ENCODE measurements at places on chromosomes 2 and 18.

DNA sequence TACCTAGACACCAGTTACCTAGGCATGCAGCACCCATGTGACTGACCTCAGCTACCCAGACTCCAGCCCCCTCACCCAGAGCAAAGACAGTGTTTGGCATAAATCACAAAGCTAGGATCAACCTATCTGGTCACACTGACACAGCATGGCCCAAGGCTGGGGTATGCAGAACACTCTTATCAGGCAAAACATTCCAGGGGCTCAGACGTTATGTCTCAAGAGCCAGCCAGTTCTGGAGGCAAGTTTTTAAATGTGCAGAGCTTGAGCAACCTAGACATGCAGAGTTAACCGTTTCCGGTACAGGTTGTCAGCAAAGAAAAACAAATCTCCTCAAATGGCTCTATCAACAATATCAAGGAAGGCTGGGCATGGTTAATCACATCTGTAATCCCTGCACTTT lies 92.8 kb downstream of the AP1S3 start:
- peak; percentile 71 for DNase-seq

- DNase-seq: no peak
These were observed 61.6 kb downstream of the SOWAHC start for GRCh38 chr2:109675666-109676345.

DNA sequence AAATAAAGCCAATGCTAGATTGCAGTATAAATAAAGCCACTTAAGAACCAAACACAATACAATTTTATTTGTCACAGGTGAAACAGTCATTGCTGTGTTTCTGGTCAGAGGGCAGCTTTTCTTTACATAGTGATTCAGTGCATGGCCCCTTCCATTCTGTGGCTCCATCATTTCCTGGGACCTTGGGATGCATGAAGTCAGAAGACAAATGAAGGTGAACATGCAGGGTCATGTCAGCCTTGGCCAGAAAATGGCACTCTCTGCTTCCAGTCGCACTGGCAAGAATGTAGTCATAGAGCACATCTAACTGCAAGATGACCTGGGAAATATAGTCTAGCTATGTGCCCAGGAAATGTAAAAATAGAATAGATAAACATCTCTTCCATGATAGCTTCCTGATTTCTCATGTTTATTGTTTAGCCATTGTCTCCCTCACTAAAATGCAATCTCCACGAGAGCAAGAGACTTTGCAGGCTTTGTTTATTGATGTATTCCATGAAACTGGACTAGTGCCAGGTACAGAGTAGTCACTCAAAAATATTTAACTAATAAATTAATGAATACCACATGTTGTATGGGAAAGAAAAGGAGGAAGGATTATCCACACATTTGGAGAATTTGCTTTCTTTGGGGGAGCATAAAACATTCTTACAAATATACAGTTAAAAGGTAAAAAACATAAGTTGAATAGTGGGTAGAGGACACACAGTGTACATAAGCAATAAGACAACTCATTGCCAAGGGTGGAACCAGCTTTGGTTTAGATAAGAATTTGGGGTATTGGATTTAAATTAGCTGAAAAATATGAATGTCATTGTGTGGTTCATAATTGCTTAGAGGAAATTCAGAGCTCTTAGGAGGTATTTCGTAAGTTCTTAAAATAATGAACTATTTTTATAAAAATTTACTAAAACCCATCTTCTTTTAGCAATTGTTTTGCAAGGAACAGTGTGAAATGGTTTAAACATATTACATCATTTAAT lies 343.8 kb downstream of the PID1 start:
- DNase-seq: no peak

DNA sequence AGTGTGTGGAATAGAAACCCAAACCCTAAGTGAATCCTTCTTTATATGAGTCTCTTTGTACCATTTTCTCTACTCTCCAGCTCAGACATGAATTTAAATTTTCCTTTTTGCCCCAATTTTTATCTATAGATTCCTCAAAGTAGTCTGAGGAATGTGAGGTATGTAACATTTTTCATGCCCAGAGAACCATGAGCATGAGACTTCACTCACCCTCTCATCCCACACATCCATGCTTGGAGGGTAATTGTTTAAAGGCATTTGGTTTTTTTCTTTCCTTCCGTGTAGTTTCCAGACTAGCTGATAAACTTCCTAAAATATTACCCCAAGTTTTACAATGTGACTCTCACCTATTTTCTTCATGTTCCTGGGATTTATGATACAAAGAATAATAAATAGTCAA lies 2056.8 kb upstream of the CELF4 start:
- DNase-seq: no peak

- DNase-seq: no peak
These were observed 724.6 kb upstream of the SALL3 start for GRCh38 chr18:78255013-78255412.

- no peak for DNase-seq
These were observed 71.0 kb downstream of the STPG4 start for GRCh38 chr2:47083886-47084687.

- no peak for DNase-seq
These were observed 173.3 kb downstream of the TRIB2 start for GRCh38 chr2:12890066-12890465.

- no peak for DNase-seq
These were observed 147.4 kb downstream of the CERS6 start for GRCh38 chr2:168603439-168603961.

DNA sequence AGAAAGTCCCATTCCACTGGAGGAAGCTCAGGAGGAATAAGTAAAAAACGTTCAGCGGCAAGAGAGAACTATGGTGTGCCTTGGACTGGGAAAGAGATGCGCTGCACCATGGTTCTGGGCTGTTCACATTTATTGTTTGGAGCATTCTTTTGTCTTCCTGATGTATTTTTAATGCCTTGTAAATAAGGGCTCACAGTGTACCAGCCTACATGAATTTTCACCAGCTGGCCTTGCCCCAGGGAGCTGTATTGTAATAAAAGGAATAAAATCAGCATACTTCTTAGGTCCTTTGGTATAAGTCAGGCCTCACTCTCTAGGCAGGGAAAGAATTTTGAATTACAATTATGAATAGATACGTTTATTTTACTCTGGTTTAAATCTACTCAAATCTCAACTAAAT lies 1249.6 kb downstream of the CNTNAP5 start:
- no peak for DNase-seq

- no peak for DNase-seq
These were observed 98.2 kb downstream of the MRO start for GRCh38 chr18:50721451-50722120.

- DNase-seq: no peak
These were observed 964 bp upstream of the GALNT3 start for GRCh38 chr2:165795011-165795410.

GRCh38 chr2:239949537-239949936 lies 75.6 kb downstream of the NDUFA10 start:
- no peak for DNase-seq

DNA sequence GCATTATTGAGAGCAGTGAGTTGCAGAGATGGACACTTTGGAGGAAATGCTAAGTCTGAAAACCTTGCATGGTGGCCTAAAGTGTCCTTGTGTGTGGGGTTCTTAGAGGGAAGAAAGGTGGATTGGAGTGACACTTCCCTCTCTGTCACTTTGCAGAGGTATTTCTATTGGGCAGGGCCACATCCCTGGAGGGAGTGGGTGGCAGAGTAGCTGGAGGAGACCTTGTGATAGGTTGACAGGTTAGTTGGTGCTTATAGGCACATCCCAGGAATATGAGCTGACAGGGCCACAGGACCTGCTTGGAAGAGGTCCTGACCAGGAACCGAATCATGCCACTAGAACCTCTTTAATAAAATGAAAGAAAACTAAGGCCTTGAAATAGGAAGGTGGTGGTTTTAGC lies 972 bp upstream of the IGFBP5 start:
- DNase-seq: no peak

GRCh38 chr2:129881786-129882396 lies 97.6 kb upstream of the RAB6C start:
- DNase-seq: no peak

DNA sequence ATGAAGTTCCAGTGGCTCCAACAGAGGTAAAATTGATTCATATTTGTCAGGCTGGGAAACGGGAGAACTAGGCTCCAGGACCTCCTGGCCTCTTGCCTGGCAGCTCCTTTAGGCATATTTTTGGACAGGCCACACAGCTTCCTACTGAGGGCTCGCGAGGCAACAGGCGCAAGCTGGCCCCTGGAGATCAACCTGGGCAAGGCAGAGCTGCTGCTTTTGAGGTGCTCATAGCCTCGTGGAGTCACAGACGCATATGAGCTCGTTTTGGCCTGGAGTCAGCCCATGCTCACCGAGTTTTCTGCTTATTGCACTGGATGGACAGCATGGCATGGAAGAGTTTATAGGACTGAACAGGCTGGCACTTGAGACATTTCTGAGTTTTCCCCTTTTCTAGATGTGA lies 97.7 kb downstream of the CAPN13 start:
- no peak for DNase-seq

GRCh38 chr2:170922634-170923494 lies 6.2 kb upstream of the GORASP2 start:
- DNase-seq: peak; percentile 35

GRCh38 chr2:53646788-53647187 lies 120.8 kb upstream of the CHAC2 start:
- DNase-seq: no peak

GRCh38 chr2:30899516-30900054 lies 92.3 kb upstream of the CAPN13 start:
- no peak for DNase-seq

DNA sequence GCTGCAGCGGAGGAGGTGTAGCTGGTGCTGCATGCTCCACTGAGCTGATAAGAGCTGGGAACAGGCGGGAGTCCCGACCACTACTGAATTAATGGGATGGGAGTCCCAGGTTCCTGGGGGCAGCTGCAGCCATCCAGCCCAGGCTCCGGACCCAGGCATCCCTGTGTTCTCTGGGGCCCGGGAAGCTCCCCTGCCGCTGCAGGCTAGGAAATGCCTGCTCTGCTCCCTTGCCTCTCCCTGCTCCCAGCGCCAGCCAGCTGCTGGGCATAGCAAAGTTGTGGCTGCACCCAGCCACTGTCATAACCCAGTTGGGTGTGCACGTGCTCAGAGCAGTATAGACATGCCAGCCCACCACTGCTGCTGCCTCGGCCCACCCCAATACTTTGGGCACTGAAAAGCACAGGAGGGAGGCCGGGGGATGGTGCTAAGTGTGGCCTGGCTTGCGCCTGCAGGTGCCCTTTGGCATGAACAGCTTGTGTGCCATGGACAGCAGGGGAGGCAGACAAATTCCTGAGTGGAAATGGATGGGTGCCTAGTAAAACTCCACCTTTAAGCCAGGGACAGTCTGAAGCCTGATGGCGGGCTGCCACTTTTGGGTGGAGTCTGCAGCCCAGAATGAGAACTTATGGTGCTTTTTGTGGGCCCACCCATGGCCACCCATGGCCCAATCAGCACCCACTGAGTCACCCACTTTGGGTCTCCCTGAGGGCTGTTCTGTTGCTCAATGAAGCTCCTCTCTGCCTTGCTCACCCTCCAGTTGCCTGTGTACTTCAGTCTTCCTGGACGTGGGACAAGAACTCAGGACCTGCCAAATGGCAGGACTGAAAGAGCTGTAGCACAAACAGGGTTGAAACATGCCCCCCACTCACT lies 219.3 kb upstream of the TMEFF2 start:
- no peak for DNase-seq

GRCh38 chr2:197208024-197208423 lies 102.6 kb downstream of the ANKRD44 start:
- no peak for DNase-seq

DNA sequence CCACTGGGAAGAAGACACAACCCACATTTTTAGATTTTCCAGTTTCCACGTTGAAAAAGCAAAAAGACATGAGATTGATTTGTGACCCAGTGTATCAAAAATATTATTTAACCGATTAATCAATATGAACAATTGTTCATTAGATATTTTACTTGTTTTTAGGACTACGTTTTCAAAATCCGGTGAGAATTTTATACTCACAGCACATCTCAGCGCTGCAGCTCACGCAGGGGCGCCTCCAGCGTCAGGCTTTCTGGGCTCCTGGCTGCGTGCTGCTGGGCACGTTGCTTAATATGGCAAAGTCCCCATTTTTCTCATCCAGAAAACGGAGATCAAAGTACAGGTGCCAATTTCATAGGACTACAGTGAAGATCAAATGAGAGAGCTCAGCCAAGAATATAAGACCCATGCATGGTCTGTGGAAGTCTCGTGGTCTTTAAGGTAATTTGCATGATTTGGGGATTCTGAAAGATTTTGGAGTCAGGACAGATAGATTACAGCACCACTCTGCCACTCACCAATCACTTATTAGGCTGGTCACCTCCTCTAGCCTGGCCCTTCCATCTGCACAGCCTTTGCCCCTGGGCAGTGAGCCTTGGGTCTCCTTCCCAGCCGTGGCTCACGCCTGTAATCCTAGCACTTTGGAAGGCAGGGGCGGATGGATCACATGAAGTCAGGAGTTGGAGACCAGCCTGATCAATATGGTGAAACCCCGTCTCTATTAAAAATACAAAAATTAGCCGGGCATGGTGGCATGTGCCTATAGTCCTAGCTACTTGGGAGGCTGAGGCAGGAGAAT lies 36.2 kb downstream of the PTPN18 start:
- peak; percentile 54 for DNase-seq

DNA sequence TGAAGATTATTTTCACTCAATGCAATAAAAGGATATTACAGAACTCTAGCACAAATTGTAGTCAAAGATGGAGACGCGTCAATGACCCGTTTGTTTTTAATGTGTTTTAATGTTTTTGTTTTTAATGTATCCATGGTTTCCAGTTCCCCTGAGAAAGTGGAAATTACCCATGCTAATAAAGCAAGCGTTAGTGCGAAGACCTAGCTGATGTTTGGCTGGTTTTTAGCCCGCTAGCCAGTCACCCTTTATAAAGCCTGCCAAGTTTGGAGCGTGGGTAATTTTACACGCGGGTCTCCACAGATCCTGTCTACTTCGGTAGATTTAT lies 430 bp upstream of the CHMP1B start:
- DNase-seq: no peak

- DNase-seq: peak; percentile 9
These were observed 227.7 kb downstream of the RPIA start for GRCh38 chr2:88919087-88919738.

DNA sequence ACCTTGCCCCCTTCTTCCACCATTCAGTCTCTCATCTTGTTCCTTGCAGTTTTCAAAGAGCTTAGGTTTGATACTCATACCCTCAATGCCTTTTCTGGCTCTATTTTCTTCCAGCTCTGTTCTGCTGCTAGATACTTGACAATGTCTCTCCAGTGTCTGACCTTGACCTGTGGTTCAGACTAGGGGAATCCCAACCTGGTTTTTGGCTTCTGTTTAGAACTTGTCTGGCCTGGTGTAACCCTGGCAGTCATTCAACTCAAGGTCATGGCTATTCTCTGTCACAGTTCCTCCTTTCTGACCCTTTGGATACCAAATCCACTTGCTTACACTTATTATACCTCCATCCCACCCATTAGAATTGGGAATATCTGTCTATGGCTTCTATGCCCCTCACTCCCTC lies 31.8 kb upstream of the IMP4 start:
- DNase-seq: no peak

DNA sequence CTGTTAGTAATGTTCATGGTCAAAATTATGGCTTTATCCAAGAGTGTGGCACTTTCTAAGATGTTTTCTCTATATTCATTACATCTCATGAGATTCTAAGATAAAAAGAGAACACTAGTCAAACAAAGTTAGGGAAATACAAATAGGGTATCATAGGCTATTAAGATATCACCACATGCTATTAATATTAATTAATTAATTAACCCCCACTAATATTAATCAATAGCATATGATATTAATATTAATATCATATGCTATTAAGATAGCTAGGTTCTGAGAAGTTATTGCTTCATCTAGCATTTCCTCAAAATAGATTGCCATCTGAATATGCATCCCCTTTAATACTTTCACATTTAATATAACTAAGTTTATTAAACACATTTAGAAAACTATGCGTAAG lies 22.1 kb downstream of the DSG3 start:
- DNase-seq: no peak

All from thyroid gland (tissue), 4 donors.